ENCODE measurements at places on chromosomes 2 and 18.

GRCh38 chr2:126449677-126450076 lies 206.3 kb upstream of the GYPC start:
- no peak for DNase-seq

- DNase-seq, result peak; percentile 32
Measured at GRCh38 chr18:45974088-45974536, 7.0 kb upstream of the EPG5 start.

- DNase-seq, result no peak
Measured at GRCh38 chr2:176138526-176138922, 9.0 kb downstream of the HOXD8 start.

DNA sequence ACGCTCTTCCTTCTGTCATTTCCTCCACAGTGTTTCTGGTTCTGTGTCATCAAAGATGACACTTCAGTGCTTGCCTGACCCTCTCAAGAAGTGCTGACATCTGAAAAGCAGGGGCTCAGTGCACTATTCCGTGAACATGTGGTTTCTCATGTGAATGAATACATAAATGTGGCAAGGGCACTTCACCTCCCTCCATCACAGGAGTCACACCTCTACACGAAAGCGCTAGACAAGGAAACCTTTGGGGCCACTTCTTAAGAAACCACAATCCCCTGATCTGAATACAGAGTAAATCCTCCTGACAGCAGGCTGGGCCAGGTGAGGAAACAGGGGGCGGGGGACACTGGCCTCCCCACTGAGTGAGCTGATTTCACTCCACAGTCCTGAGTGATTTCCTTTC lies 145.8 kb upstream of the ACAA2 start:
- no peak for DNase-seq

DNA sequence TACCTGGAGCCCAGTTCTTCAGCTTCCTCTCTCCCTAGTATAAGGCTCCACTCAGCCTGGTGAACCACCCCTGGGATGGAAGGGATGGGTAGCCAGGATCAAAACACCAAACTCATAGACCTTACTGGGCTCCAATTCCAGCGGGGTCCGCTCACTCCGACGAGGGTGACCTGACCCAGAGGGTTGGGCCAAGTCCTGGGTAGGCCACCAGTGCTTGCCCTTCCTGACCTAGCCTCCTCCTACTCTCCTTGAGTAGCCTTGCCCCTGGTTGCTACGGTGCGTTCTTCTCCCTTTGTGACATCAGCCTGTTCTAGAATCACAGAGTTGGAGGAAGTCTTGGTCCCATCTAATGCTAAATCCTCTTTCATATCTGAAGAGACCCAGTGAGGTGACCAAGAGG lies 537 bp upstream of the STAT4 start:
- DNase-seq, result no peak

DNA sequence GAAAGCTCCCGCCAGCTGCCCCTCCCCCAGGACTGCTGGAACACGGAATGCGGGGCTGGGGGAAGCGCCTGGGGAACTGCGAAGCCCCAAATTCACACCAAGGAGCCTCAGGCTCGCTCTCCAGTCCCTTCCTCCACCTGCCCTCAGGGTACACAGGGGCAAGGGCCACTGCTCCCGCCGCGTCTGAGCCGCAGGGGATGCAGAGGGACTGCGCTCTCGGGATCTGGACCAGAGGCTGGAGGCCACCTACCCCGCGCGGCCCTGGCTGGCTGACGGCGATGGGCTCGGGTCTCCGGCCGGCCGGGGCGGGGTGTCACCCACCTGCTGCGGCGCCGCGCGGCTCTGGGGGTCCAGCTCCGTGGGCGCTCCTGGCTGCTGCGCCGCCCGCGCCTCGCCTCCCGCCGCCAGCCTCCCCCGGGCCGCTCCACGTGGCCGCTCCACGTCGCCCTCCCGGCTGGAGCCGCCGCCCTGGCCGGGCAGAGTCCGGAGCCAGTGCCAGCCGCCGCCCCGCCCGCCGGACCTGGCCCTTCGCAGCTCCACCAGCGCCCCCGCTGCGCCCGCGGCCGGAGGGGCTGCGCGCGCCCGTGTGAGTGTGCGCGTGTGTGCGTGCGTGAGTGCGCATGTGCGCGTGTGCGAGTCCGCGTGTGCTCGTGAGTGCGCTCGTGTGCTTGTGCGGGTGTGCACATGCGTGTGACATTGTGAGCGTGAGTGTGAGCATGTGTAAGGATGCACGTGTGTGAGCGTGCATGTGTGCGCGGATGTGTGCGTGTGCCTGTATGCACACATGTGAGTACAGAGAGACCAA lies at the start of gene CGREF1:
CGREF1 (minus strand) TSS at position 604 of the 805 bp plus-strand sequence. CDS start 14,762 bp downstream, outside the sequence.
- DNase-seq, result no peak

- DNase-seq, result no peak
Measured at GRCh38 chr2:176395273-176395854, 126.1 kb downstream of the MTX2 start.

GRCh38 chr2:46361920-46362666 lies 64.9 kb downstream of the EPAS1 start:
- DNase-seq, result no peak

All from activated T-helper 1 cell treated with anti-CD3 and anti-CD28 coated beads, Interleukin-2, amount 50 U/mL, for 16 hours (primary cell).